ENCODE measurements at places on chromosomes 3 and 15.

DNA sequence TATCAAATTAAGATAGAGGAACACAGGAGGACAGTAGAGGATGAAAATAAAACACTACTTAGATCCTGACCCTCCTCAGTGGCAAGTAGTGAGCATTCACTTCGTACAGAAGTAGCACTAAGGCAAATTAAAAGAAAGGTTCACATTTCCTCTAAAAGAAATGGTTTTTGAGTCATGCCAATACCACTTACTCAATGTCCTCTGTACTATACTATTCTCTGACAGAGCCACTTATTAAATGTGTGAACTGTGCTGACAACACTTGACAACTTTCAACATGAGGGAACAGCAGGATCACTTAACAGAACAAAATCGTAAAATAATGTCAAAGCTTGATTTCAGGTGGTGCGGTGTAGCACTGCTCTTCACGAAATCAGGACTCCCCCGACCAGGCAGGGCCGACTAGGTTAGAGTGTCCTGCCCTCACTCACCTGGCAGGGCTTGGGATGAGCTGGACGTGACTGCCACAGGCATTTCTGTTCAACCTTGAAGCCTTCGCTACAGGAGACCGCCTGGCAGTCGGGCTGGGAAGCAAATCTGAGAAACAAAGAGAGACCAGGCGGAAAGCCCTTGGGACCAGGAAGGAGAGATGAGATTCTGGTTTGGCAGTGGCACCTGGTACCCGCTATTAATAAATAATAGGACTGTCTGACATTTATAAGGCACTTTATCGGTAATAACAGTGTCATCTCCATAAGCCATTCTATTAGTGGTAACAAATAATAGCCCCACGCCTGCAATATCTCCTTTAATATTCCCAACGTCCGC is 611 bp upstream of the SLC27A2 start:
- DNase-seq = no peak

- DNase-seq = no peak
These were observed 36.8 kb upstream of the SCAANT1 start for GRCh38 chr3:63949005-63949404.

GRCh38 chr3:47867451-47868044 is 64.6 kb downstream of the DHX30 start:
- DNase-seq = no peak

DNA sequence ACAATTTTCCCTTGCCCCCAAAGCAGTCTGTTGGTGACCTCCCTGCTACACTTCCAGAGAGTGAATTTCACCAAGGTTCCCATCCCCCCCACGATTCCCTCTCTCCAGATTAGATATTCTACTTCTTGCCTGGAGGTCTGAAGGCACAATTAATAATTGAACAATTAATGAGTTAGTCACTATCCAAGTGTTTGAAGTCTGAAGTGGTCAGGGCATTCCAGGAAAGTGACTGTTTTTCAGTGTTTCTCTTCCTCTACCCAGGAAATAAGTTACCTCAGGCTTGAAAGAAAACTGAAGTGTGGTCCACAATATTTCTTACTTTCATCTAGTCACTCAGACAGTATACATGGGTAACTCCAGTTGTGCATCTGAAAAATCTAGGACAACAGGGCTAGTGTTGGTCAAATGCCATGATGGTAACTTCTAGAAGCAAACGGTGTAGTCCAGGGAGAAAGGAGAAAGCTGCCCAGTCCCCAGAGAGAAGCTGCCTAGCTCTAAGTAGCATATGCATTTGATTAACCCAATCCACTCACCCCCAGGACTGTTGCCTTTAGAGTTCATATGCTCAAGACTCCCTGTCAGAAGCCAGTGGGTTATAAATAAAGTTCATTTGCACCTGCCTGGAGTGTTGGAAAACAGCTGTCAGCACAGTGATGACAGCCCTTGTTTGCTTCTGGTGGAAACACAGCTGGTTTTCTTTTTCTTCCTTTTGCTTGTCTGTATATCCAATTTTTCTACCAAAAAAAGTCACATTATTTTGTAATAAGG is 2.3 kb upstream of the TM4SF4 start:
- DNase-seq = no peak
